ENCODE measurements at places on chromosomes 3 and 15.

DNA sequence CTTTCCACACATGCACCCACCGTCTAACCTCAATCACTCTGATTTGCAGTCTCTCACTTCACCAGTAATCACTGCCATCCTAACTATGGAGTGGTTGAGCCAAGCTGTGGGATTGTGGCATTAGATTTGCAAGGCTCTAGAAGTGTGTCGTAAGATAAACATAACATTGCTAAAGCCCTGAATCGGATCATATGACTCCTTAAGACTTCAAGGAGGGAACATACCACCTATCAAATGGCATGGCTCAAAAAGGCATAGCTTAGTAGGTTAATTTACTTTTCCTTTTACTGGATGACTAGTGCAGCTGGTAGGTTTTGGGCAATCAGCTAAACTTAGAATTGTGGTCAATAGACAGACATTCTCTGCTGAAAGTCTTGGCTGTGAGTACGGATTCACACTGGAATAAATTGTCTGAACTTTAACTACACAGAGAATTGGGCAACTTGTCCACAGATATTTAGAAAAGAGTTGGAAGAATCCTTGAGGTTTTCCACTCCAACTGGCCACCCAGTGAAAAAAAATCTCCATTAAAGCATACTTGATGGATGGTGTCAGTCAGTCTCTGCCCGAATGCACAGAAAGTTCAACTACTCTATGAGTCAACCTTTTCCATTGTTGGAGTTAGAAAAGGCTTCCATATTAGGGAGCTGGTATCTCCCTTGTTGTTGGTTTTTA is 476.7 kb upstream of the CBLB start:
- DNase-seq = no peak

DNA sequence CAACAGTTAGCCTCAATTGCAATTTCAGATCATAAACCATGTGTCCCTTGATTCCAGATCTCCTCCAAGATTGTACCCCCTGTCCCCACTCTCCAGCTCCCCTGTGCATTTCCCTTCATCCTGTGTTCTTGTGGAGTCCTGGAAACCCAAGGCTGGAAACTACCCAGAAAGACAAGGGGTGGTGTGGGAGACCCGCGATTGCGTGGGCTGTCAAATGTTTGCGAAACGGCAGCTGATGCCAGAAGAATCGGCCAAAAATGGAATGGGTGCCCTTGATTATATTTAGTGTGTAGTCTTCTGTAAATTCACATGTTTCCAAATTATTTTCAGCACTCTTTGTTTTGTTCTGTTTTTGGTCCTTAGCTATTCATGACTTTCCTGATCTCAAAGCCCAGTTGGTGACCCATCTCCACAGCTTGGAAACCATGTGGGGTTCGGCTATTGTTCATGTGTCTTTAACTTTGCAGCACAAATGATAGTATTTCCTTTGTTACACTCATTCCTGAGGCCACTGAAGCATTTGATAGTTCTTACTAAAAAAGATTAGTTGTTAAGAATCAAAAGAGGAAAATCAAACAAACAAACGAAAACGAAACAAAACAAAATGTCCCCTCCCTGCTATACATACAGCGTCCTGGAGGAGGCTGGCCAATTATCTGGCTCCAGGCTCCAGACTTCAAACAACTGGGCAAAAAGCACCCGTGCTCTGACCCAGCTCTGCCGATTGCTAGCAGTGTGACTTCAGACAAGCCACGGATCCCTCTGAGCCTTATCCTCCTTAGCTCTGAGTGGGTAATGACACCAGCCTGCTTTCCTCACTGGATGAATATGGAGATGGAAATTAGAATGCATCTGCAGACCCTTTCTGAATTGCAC is 120.9 kb downstream of the CACNA2D3 start:
- no peak for DNase-seq

GRCh38 chr3:178146406-178146831 is 389.8 kb upstream of the KCNMB2 start:
- no peak for DNase-seq

- no peak for DNase-seq
Measured at GRCh38 chr15:71646767-71647486, 163.4 kb upstream of the NR2E3 start.

DNA sequence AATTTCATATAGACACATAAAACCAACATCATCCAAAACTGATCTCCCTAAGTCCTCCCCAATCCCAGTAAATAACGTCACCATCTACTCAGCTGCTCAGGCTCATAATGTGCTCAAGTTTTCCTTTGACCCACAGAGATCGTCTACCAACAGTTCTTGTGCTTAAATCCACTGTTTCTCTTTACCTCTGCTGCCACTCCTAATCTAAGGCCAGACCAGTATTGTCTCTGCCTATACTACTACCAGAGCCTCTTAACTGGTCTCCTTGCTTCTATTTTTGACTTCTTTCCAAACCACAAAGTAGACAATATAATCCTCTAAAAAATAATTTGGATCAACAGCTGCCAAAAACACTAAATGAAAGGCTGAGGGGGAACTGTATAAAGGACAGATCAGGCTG is 65.3 kb downstream of the CLASP2 start:
- DNase-seq = no peak

GRCh38 chr3:1943395-1944118 is 155.1 kb upstream of the CNTN4 start:
- DNase-seq = no peak

GRCh38 chr3:102087236-102087635 is 237.9 kb downstream of the NFKBIZ start:
- DNase-seq = no peak

DNA sequence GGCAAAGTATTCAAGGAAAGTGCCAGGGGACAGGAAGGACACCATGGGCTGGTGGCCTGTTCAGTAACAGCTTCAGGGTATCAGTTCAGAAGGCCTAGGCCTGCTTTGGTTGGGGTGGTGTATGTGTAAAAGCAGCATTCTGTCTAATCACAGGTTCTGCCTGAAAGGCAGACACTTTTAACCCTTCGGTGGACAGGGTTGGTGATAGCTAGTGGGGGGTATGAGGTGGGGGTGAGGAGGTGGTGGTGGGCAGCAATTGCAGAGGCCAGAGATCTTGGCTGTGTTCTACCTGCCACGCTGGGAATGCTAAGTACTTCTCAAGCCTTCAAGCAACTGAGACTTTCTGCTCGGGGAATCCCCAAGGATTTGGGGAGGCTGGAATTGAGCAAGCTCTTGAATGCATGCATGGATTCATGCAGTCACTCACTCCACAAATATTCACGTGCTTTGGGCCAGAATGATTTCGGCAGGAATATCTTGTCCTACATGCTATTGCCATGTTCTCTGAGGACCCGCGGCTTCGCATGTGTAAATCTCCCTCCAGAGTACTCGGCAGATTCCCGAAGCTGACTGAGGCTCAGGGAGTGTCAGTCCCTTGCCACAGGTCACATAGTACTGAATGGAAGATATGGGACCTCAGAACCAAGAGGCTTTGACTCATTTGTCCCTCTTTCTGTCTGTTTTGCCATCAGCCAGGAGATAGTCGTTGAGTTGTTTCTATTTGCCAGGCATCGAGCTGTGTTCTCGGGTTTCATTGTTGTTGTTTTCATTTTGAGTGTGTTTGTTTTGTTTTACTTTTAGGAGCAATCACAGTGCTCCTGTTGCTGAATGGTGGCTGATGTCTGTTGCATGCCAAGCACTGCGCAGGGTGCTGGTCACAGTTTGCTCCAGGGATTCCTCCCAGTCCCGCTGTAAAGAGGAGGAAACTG is 65.5 kb downstream of the SMAD3 start:
- no peak for DNase-seq

DNA sequence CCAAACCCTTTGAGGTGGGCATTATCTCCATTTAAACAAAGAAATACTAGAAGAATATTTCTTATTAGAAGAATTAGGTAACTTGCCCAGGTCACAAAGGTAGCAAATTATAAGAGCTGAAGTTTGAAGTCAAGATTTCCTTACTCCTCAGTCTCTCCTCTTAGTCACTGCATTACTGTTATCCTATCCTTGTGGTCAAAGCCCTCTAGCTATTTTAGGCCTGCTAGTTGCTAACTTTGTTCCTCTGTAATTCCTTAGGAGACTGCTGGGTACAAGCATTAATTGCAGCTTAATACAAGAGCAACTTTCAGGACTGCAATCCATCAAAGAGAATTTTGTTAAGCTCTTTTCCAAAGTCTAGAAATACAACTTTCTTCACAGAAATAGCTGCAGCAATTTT is 528.2 kb downstream of the ZIC1 start:
- DNase-seq = no peak

GRCh38 chr3:81760215-81760614 is 1.2 kb downstream of the GBE1 start:
- DNase-seq = no peak
